ENCODE measurements at places on chromosomes 16 and 17. TPM values are rescaled to one million over a fixed set of nuclear protein-coding genes. Genes with fewer than 3 reads are reported as not detected.

GRCh38 chr17:43760254-43760852 is 1.8 kb upstream of the SOST start:
- DNase-seq, result peak; percentile 91

TSNAXIP1 gene
- 0.43 TPM for polyA plus RNA-seq

DNA sequence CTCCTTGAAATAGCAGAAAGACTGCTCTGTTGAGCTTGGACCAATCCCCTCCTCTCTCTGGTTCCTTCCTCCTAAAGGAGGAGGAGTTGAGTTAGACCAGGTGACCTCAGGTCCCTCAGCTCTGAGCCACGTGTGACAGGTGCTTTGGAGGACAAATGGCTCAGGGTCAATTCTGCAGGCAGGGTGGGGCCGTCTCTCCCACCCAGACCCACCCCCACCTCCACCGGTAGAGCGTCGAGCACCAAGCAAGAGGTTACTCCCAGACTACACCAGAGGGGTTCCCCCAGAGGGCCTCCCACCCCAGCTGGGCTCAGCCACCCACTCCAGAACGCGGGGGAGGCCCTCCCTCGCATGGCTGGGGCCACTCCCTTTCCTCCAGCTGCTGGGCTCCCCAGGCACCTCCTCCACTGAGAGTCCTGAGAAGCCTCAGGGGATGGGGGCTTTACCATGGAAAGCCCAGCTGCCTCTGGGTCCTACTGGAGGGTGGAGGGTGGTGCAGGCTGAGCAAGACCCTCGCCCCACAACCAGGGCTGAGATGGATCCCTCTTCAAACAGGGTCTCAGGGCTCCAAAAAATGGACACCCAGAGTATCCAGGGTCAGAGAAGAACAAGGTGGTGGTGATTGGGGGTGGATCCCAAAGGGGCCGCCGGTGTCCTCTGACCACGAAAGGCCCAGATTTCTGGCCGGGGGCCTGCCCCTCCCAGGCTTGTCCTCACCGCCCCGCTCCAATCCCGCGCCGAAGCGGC is 7.6 kb downstream of the MYO1C start:
- DNase-seq, result no peak

SHCBP1 gene
- polyA plus RNA-seq, result 12.5 TPM

KIF19 gene
- not detected for polyA plus RNA-seq

DNA sequence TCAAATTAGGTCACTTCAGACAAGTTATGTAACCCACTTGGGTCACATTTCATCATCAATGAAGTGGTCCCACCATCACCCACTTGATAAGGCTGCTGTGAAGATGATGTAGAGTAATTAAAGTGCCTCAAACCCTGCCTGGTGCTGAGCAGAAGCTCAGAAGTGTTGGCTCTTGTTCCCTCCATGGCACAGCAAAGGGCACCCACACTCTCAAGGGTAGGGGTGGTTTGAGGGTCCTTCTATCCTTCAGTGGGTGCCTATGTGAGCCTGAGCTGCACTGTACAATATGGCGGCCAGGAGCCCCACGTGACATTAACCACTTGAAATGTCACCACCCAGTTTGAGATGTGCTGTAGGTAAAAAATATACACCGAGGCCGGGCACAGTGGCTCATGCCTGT is 71.5 kb downstream of the CYTH1 start:
- DNase-seq, result no peak

DNA sequence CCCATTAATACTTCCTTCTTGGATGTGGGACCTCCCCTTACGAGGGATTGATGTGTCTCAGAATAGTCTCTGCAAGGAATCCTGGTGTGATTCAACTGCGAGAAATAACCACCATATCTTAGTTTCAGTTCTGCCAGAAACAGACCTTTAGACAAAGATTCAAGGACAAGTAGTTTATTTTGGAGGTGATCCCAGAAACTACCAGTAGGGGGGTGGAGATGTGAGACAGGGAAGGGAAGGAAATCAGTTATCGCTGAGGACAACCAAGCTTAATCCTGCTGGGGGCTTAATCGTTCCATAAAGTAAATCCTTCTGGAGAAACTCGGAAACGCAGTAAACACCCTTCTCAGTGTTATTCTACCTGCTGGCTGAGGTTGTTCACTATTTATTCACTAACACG is 5.0 kb upstream of the SDR42E1 start:
- no peak for DNase-seq

Data from keratinocyte (primary cell).